Stimulated activated CD4-positive, alpha-beta T cell treated with anti-CD3 and anti-CD28 coated beads, TNF-alpha, amount 100 ng/mL, for 1 hour (primary cell): ENCODE measurements at places on chromosomes 2 and 18.

GRCh38 chr2:194252127-194252526, 1404.9 kb upstream of the SLC39A10 start:
- no peak for DNase-seq

GRCh38 chr2:217090024-217090473, 230.2 kb upstream of the TNP1 start:
- no peak for DNase-seq

DNA sequence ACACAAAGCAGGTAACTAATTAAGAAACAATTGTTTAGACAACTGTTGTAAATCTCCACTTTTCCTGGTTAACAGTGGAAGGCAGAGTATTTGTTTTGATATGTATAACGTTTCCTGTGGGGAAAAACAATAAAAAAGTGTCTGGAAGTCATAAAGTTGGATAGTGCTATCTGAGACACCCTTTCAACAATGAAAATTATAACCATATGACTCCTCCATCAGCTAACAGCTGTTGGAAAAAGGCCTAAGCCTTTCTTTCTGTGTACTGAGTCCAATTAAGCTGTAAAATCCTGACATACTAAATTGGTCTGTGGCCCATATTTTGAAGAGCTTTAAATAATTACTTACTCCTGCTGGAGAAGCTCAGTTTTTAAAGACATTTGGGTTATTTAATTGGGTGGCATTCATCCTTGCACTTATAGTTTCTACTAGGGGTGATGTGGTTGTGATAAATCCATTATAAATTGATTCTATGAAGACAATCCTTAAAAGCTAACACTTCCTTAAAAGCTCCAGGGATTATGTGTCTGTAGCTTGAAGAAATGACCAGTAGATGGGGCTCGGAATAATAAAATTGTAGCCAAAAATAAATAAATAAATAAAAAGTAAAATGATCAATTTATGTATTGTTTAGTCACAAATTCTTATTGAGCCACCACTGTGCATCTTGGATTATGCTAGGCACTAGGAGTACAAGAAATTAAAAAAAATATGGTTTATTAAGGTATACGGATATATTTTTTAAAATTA, 698.1 kb upstream of the NXPH2 start:
- DNase-seq: no peak

GRCh38 chr2:2716771-2717170, 385.7 kb upstream of the MYT1L start:
- DNase-seq: no peak

- no peak for DNase-seq
These were observed 226.9 kb upstream of the GYPC start for GRCh38 chr2:126429103-126429502.

GRCh38 chr2:60028849-60029565, 524.4 kb downstream of the BCL11A start:
- no peak for DNase-seq

GRCh38 chr2:200087451-200087850, 132.1 kb downstream of the MAIP1 start:
- no peak for DNase-seq

- DNase-seq: no peak
These were observed 797.1 kb downstream of the SLC4A3 start for GRCh38 chr2:220424561-220424960.

GRCh38 chr2:119283873-119284331, 60.3 kb downstream of the STEAP3 start:
- no peak for DNase-seq

DNA sequence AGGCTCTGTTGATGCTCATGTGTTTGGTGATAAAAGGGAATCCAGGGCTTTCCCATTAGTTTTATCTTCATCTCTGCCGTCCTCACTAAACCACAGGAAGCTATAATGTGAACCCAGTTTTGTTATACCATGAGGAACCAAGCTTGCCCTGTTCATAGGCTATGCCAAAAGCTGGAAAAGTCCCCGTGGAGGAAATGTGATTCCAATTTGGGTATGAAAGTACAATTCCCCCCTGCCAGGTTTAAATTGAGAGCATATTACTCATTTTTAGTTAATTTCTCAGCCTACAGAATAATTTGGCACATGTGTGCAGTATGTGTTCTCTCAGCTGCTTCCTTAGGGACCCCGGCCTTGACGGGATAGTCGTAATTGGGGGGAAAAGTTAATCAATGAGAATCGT, 327.4 kb downstream of the RND3 start:
- DNase-seq: no peak

DNA sequence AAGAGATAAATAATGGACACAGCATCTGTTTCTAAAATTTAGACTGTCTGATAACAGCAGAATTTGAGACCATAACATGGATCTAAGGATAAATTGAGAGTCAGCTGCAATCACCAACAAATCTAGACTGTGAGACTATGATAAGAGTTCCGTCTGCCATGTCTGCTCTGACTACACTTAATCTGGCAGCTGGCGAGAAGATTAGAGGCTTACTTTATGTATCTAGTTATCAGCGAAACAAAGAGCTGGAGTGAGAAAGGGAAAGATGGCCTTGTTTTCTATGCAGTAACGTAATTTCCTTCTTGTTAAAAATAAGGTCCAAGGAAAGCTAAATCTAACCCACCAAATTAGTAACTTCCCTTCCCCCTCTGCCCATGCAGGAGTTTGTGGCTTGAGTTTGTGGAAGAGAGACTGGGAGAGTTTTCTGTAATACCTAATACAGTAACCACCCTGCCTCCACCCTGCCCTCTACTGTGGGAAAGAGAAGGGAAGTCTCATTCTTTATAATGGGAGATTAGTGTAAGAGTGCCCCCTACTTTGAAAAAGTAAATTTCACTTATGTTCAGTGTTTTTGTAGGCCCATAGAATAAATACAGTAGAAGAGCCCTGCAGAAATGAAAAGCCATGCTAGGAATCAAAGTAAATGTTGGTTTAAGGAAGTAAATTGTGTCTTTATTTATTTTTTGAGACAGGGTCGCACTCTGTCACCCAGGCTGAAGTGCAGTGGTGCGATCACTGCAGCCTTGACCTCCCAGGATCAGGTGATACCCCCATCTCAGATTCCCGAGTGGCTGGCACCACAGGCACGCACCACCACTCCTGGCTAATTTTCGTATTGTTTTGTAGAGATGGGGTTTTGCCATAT, 27.5 kb downstream of the EML4 start:
- DNase-seq: no peak

GRCh38 chr2:37969731-37970130, 44.6 kb downstream of the RMDN2 start:
- DNase-seq: no peak

DNA sequence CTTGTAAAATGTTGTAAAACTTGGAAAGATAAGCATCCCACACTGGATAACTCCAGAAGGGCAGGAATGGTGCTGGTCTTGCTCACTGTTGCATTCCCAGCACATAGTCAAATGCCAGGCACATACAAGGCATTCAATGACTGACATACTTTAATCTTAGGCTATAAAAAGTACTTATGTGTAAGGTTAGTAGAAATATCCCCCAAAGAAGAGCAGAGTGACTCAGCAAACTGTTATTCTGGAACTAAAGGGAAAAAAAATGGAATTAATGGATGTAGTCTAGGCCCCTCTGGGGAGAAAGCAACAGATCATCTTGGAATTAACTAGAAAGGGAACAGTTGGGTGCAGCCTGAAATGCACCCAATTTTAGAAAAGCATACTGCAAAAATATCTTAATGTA, 9.0 kb downstream of the ZBTB14 start:
- DNase-seq: no peak

- DNase-seq: no peak
These were observed 809.0 kb upstream of the FAM98A start for GRCh38 chr2:34408100-34408499.

- DNase-seq: no peak
These were observed 144.8 kb upstream of the GULP1 start for GRCh38 chr2:188146888-188147287.

DNA sequence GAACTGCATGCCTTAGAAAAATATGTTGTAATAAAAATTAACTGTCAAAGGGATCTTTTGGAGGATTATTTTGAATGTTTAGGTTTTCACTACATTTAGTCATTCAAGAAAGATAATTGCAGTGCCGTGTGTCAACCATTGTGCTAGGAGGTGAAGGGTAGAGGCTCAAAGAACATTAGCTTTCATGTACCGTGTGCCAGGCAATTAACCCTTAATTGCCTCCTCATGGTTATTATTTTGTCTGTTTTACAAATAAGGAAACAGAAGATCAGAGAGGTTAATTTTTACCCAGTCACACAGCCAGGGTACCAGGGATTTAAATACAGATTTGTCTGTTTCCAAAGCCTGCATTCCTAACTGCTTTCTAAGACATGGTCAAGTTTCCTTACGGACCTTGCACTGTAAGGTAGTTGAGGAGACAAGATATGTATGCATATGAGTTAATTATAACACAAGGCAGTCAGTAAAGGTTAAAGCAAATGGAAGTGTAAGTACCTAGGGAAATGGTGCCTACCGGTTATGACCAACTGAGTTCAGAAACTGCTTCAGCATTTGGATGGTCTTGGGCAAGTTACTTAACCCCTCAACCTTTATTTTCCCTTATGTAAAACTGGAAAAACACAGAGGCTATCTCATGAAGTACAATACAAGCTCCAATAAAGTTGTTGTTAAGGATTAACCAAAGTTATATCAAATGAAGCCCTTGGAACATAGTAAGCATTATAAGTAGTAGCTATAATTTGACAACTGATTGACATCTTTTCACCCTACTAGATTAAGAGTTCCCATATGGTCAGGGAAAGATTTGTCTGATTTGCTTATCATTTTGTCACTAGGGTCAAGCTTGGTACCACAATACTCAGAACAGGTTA, 434.9 kb downstream of the MBD2 start:
- DNase-seq: no peak

DNA sequence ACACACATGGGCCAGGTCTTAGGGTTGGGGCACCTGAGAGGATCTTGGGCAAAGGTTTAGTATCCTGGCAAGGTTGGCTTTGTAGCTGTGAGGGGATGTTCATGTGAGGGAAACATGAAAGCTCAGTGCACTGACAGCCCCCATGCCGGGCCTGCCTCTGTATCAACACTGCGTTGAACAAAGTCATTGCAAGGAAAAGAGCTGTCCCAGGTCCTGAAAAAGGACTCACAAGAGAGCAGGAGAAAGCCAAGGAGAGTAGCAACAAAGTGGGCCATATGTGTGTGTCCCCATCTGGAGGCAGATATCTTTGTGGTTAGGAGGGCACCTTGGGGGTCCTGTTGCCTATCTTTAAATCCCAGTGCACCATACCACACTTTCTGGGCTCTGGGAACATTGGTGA, 237.8 kb upstream of the THSD7B start:
- no peak for DNase-seq

DNA sequence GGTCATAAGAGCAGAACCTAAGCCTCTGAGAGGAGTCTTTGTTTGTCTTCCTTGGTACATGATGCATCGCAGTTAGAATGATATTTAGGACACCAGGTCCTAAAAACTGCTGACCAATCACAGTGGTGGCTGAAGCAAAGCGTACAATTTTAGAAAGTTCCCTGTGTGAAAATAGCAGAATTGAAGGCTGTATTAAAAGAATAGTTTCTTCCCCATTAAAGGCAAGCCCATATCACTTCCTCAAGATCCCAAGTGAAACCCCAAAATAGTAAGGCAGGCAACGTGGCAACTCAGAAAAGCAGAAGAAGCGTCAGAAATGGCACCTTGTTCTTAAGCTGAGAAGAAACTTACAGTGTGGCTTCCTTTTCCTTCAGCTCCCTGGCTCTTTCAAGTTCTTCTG, 154.8 kb upstream of the PGAP1 start:
- DNase-seq: no peak

DNA sequence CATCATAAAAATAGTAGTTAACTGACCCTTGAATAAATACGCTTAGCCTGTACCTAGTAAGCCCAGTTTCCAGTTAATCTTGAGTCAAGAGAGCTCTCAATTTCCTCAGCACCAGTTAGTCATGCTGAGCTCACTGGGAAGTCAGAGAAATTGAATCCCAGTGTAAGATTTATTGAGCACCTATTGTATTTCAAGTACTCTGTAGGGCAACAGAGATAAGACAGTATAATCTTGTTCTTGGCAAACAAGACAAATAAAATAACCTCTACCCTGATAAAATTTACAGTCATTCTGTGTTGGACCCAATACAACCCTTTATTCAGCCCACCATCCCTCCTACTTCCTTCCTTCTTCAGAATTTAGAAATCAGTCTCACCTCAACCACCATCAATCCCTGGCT, 71.9 kb upstream of the NRP2 start:
- no peak for DNase-seq

DNA sequence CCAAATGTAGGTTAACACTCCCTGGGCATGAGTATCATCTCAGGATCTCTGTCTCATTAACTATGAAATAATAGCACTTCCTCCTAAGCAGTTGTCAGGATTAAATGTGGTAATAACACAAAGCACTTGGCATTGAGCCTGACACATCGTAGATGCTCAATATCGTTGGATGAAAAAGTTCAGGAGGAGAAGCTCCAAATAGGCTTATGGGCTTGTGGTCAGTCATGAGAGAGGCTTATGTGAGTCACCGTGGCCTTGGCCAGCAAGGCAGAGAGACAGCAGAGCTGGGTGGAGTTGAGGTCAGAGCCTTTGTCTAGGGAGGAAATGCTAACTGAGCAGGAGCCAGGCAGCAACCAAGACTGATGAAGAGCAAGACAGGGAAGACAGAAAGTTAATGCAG, 68.3 kb upstream of the PPM1B start:
- no peak for DNase-seq

DNA sequence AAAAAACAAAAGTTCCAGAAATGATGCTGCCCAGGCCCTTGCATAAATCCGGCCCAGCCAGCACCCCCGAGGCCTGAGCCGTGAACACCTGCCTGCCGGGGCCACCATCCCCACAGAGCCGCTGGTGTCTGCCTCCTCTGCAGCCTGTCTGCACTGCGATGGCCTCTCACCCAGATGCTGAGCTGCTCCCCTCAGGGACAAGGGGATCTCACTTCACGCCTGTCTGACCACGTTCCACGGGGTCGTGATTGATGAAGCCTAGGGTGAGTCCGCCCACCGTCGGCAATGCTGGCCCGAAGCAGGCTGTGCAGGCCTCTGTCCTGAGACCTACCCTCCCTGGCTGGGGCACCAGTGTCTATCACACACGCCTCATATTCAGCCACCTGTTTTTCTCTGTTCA, 444.2 kb downstream of the EIPR1 start:
- no peak for DNase-seq

GRCh38 chr2:14535156-14535555, 97.4 kb upstream of the LRATD1 start:
- no peak for DNase-seq

GRCh38 chr2:49754381-49754780, 600.1 kb upstream of the FSHR start:
- DNase-seq: no peak

DNA sequence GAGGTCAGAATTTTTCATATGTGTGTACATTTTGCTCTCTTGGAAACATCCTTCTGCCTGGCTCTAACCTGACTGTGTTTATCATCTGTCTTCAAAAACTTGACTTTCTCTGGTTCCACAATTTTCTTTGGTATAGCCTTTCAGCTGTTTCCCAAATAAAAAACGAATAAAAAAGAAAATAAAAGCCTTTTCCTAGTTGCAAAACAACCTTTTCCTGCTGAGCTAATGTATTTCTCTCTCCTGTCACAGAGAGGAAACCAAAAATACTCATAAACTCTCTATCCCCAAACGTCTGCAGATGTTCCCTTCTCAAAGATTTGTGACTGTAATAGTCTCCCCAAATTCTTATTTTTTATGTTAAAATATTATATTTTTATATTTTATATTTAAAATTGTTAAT, 505.3 kb upstream of the SLC39A10 start:
- DNase-seq: no peak
